ENCODE measurements at places on chromosomes 2 and 18. TPM values are rescaled to one million over a fixed set of nuclear protein-coding genes. Genes with fewer than 3 reads are reported as not detected.

GRCh38 chr18:36354989-36355388 lies 57.5 kb downstream of the FHOD3 start:
- no peak for DNase-seq

DNA sequence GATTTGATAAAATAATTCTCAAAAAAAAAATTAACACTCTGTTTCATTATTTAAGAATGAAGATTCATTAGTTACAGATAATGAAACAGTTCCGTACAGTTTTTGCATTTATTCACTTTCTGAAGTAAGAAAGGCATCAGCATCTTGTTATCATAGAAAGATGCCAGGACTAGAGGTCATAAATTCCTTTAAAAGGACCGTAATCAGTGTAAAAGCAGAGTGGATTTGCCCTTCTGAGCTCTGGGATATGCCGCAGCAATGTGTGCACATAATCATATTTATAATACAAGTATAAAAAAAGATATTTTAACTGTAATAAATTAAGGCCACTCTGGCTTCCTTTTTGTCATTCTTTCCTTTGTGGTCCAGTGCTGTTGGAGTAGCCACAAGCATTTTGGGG lies 37.5 kb upstream of the COL5A2 start:
- DNase-seq, result no peak

- DNase-seq, result no peak
Measured at GRCh38 chr2:240462073-240462706, 26.7 kb downstream of the GPC1 start.

GRCh38 chr2:200021449-200022114 lies 66.2 kb downstream of the MAIP1 start:
- DNase-seq, result no peak

GRCh38 chr2:39225567-39225966 lies 18.2 kb downstream of the CDKL4 start:
- DNase-seq, result no peak

GRCh38 chr2:28333606-28334526 lies 58.8 kb upstream of the FOSL2 start:
- peak; percentile 76 for DNase-seq

- DNase-seq, result no peak
Measured at GRCh38 chr2:58992062-58992706, 751.1 kb upstream of the FANCL start.

GRCh38 chr18:22607284-22607635 lies 189.5 kb upstream of the CTAGE1 start:
- DNase-seq, result no peak

DNA sequence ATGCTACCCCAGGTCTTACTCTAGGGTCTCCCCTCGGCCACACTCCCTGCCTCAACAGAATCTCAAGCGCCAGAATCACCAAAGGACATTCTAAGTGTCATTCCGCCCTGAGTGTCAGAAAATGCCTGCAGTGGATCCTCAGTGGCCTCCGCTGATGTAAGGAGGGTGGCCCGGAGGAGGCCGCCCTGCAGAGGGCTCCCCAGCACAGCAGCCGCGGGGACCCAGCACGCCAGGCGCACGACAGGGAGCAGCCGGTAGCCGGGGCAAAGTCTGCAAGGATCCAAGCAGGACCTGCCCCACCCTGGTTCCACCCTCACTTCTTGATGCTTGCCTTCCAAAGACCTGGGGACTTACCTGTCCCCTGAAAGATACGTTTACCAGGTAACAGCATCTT lies 54.2 kb upstream of the ID2 start:
- DNase-seq, result no peak

- DNase-seq, result no peak
Measured at GRCh38 chr2:51420511-51420910, 388.6 kb upstream of the NRXN1 start.

The LYPD6B gene
- polyA plus RNA-seq, result not detected

The UGT1A5 gene
- not detected for polyA plus RNA-seq

The SEPTIN10 gene
- polyA plus RNA-seq, result 86.6 TPM

The BOLL gene
- not detected for polyA plus RNA-seq

The KIF5C gene
- polyA plus RNA-seq, result 1.5 TPM
